ENCODE measurements at places on chromosomes 1 and 21.

DNA sequence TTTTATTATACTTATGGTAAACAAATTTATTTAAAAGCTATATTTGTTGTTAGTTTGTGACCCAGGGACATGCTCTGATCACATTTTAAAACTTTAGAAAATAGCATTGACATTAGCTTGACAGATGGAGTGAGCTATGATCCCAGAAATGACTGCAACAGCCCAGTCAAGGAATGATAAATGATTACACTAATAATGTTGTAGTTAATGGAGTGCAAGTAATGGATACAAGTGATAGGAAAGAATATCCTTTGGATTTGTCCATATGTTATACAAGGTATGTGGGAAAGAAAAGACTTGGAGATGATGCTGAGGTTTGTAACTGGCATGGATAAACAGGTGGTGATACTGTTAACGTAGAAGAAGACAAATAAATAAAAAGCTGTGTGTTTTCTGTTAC lies 1908.7 kb downstream of the MRPL39 start:
- no peak for DNase-seq

DNA sequence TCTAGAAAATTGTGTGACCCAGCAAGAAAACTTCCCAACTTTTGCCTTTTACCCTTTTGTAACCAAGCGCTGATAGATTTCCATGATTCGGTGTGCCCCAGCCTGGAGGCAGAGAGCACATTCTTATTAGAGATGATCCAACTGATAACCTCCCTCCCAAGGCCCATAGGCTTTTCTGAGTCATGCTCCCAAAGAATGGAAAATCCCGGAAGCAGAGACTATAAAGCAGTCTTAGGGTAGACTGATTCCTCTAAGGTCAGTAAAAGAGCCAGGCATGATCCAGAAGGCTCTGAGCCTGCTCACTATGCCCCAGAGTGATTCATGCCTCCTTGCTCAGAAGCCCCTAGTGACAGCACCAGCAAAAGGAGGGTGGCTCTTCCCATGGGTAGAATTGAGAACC lies 4.3 kb downstream of the CAMK1G start:
- DNase-seq = no peak

- no peak for DNase-seq
Measured at GRCh38 chr1:51829058-51829457, 49.5 kb downstream of the NRDC start.

DNA sequence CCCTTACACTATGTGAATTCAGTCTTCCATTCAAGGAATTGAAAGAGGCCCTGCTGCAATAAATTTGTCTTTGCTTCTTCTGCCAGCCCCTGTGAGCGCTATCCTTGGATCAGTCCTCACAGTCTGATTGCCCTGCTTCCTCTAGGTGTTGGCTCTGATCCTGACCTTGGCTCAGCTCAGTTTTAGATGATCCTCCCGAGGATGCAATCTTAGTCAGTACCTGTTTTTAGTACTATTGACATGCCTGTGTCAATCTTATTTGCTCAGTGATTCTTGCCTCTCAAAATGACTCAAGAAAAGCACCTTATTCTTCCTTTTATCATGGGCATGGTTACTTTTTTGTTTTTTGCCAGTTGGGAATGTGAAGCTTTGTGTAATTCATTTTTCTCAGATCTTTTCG lies 101.4 kb upstream of the KCNK1 start:
- no peak for DNase-seq

DNA sequence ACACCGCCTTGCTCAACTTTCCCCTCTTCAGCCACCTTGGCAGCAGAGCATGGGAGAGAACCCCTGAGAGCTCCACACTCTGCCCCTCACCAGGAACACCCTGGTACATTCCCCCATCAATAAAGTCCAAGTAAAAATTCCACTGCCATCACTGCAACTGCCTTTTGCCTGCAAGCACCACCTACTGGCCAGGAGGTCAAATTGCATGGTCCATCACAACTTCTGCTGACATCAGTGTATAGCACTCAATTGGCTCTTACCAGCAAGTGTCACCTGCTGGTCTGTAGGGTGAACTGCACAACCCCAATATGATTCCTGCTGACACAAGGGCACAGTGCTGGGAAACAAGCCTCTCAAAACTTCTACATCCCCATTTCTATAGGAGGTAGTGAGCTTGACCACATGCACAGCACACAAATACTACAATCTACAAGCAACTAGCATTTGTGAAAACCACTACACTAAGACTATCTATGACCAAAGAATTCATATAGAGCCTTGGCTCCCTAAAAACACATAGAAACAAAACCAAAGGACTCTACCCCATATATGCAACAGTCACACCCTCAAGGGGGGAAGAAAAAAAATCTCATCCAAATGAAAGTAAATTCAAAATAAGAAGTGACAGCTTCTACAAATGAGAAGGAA lies 69.2 kb downstream of the FASLG start:
- no peak for DNase-seq

Measured in GM20000 (cell line).